H7 (cell line): ENCODE measurements at places on chromosomes 3 and 15.
A peak's percentile ranks its signal among the peaks of the same experiment; 100 is the strongest.

GRCh38 chr3:108838436-108838835, 15.8 kb downstream of the TRAT1 start:
- no peak for DNase-seq

DNA sequence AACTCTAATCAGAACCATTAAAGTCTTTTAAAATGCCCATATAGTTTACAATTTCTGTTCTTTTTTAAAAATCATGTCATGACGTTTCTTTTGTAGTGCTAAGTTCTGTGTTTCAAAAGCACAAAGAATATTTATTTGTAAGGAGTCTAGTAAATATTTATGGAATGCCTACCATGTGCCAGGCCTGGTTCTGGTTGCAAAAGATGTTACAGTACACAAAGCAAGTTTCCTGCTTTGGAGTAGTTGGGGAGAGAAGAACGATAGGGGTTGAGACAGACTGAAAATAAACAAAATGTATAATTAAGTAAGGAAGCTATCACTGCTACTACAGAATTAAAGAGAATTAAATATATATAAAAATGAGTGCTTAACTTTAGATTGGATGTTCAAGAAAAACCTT, 86.8 kb upstream of the CMSS1 start:
- DNase-seq = no peak

DNA sequence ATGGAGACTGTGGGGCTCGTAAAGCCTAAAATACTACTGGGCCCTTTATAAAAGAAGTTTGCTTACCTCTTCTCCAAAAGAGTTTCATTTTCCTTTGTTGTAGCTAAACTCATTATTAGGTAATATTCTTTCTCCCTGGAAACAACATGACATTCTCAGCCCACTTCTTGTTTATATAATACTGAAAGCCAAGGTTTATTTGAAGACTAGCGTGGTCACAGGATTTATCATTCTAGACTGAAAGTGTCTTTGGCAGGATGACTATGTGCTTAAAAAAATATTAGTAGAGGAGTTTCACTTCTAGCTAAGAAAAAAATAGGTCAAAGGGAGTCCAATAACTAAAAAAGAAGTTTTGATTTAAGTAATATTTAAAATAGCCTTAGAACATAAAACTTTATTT, 1085.2 kb upstream of the CADM2 start:
- no peak for DNase-seq

DNA sequence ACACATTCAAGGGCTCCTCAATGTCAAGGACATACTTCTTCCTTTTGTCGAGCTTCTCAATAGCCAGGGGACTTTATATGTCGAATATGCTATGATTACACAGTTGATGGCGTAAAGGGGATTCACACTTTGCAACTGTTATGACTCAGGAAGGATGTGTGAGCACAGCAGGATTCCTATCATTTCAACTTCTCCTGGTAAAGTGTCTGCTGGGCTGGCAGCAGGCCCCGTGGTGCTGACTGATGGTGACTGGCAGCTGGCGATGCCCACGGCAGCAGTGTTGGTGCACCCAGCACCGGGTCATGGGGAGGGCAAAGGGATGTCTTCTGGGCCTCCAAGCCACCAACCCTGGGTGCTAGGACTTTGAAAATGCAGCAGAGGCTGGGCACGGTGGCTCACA, 44.8 kb upstream of the GNB5 start:
- no peak for DNase-seq

- DNase-seq = peak; percentile 20
These were observed at the start of gene SAMMSON for GRCh38 chr3:69999140-70000027. Gene SAMMSON (plus strand): TSS chr3:69999733.

DNA sequence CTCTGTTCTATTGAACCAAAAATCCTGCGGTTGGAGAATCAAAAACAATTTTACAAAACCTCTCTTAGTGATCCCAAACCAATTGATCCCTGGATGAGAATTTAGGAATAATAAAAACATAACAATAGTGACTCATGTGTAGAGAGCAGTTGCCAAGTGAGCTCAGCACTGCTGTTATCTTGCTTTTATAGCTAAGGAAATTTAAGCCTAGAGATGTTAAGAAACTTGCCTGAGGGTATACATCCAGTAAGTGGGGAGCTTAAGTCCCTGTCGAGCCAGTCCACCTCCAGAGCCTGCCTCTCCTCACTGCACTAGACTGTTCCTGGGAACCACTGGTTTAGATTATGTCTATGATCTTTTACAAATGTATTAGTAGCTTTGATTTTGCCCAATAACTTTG, 358.4 kb upstream of the LMCD1 start:
- DNase-seq = no peak

- no peak for DNase-seq
These were observed 117.8 kb upstream of the IQSEC1 start for GRCh38 chr3:13191016-13191415.
